Bronchial smooth muscle cell (primary cell): ENCODE measurements at places on chromosomes 1 and 21. TPM values are rescaled to one million over a fixed set of nuclear protein-coding genes. Genes with fewer than 3 reads are reported as not detected.

The SERTAD4 gene
- 0.17 and 1.7 TPM in 2 replicates for total RNA-seq

The MROH9 gene
- total RNA-seq, result 0.09 TPM in 1 of 2 replicates, not detected in the other

The OXCT2 gene
- 0.09 and 2.2 TPM in 2 replicates for total RNA-seq

The S100A2 gene
- total RNA-seq, result 3.6 and 3.8 TPM in 2 replicates

The PPP1R12B gene
- total RNA-seq, result 9.6 and 14.6 TPM in 2 replicates

The KIF2C gene
- 0.60 and 4.4 TPM in 2 replicates for total RNA-seq
